ENCODE measurements at places on chromosomes 2 and 18.

DNA sequence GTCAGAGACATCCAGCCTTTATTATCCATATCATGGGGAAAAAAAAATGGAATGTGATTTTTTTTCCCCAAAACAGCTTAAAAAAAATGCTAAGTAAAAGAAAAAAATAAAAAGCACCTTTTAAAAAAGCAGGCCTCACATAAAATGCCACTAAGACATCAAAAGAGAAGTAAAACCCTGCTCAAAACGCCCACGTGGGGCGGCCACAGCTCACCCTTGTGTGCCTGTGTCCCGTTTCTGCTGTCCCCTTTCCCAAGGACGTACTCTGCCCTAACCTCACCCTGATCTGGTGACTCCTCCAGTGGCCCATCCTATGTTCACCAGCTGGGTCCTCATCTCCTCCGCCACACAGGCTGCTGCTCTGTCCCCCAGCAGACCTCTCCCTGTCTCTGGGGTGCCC, 125.4 kb downstream of the NEDD4L start:
- DNase-seq, result no peak

- no peak for DNase-seq
Measured at GRCh38 chr18:45050712-45051601, 370.3 kb downstream of the SETBP1 start.

- no peak for DNase-seq
Measured at GRCh38 chr2:74461187-74462053, 3.2 kb downstream of the WBP1 start.

DNA sequence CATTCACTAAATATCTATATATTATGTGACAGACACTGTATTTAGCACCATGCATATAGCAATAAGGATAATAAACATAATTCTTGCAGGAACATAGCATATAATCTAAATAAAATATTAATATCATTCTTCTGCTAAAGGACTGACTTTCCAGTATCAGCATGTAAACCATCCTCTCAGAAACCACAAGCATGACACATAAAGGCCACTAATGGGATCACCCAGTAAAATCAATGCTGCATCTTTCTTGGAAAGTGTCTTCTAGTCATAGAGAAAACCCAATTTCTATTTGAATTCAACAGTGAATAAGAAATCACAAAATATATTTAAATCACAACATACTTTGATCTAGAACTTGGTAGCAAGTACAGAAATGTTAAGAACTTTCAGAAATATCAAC, 5.8 kb upstream of the LRP1B start:
- DNase-seq, result no peak

- DNase-seq, result no peak
Measured at GRCh38 chr18:48678237-48679115, 139.6 kb downstream of the CTIF start.

GRCh38 chr2:25700221-25700660, 26.9 kb upstream of the DTNB start:
- no peak for DNase-seq

DNA sequence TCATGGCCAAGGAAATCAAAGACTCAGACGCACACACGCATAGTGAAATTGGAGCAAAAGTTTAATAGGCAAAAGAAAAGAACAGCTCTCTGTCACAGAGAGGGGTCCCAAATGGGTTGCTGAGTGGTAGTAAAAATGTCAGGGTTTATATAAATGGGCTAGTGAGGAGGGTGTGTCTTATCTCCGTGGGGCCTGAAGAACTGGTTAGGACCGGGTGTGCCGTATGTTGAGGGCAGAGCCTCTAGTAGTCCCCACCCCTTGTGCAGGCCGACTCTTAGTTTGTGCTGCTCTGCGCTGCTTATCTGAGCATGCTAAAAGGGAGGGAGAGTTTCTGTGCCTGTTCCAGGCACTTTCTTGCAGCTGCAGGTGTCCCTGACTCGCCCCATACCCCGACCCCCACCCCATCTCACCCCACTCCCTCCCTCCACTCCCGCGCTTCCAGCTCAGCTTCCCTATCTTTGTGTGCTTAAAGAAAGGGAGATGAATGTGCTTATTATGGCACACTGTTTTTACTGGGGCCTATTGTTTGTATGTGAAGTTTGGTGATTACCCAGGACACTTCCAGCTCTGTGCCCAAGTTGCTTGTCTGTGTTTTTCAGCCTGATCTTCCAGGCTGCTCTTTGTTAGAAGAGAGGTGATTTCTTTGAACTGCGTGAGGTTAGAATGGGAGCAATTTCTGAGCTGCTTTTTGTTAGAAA, 167.4 kb downstream of the SPAG16 start:
- DNase-seq, result no peak

DNA sequence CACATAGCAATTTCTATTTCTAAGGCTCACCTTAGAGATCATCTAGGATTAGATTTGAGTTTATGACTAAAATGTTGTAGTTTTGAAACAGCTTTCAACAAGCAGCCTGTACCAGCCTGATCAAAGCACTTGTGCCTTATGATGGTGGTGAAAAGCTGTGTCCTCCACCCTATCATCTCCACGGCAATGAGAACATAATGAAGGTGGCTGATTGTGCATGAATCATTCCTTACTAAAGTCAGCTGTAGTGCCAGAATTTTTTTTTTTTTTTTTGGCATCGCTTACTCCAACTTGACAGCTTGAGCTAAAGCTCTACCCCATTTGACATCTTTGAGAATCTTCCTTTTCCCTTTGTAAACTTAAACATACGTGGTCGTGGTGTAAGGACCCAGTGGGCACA, 86.0 kb downstream of the DCC start:
- DNase-seq, result no peak

DNA sequence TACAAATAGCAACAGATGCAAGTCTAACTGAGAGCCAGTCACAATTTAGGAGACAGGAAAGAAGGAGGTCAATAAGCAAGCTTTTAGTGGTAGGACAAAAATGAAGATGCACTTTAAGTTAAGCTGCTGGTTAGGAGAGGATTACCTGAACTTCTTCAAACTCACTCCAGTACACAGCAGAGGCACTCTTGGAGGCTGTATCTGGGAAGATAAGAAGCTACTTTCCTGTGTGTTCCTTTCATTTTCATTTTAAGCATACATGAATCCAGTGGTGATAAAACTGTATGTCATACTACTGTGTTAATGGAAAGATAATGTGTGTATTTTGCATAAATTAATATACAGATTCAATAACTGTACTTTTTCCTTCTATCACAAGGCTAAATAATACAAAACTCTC, 49.6 kb downstream of the HYCC2 start:
- DNase-seq, result no peak

DNA sequence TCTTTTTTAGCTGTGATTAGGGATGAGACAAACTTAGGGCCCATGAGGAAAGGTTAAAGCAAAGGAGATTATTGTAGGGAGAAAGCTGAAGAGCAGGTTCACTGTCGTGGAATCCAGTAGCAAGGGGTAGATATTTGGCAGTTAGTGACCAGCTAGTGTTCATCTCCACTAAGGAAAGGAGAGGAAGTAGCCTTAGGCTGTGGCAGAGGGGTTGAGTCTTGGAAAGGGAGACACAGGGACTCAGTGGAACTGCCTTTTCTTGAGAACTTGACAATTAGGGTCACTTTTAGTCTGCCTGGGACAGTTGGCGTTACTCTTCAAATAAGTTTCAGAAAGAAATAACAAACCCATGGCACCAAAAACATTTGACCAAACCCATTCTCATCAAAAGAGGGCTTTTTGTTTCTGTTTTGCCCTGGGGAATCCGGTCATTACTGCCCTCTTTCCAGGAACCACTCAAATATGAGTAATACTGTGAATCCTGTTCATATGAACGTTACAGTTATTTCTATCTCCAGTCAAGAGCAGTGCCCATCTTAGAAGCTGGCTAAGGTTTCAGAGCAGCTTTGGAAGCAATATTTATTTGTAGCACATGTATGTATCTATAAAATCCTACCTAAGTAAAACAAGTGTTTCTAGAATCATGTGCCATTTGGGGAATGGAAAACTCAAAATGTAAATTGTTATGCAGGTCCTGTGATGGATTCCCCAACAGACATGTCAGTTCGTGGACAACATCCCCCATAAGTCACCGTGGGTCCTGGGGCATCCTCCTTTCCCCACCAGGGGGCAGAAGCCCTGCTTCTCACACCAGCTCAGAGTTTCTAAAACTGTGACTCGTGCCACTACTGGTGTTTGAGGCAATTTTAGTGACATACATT, 77.3 kb upstream of the PHLPP1 start:
- DNase-seq, result peak; percentile 34

GRCh38 chr2:150903461-150903860, 358.2 kb downstream of the RBM43 start:
- DNase-seq, result no peak

- DNase-seq, result no peak
Measured at GRCh38 chr2:206230060-206230762, 44.3 kb upstream of the ZDBF2 start.

DNA sequence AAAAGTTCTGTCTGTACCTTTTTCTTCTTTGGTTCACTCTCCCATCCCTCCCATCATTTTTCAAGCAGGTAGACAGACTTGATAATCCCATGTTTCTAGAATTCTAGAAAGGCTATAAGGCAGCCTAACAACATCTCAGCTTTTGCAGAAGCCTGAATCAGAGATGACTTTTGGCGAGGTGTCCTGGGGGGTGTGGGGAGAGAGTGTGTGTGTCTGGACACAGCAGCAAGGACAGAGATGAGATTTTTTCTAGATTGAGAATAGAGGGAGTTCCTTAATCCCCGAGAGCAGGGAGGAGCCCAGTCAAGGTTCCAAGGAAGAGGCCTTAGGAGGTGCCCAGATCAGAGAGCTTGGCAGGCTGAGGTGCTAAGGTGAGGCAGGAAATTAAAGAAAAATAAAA, 22.0 kb upstream of the LAPTM4A start:
- no peak for DNase-seq

DNA sequence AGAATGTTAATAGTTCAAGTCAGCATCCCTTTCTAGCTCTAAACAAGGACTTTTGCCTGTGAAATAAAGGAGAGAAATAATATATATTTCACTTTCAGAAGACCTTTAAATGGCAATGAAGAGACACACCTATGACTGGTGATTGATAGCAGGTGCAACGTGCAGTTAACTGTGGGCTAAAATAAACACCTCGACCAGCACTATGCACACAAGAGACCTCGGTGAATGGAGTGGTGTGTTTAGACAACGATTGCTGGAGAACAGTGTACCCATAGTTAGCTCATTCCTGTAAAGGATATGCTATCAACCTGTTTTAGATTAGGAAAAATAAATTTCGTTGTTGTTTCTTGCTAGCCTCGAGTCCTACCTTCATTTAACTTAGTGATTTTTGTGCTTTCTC, 143.4 kb downstream of the NR4A2 start:
- DNase-seq, result no peak

DNA sequence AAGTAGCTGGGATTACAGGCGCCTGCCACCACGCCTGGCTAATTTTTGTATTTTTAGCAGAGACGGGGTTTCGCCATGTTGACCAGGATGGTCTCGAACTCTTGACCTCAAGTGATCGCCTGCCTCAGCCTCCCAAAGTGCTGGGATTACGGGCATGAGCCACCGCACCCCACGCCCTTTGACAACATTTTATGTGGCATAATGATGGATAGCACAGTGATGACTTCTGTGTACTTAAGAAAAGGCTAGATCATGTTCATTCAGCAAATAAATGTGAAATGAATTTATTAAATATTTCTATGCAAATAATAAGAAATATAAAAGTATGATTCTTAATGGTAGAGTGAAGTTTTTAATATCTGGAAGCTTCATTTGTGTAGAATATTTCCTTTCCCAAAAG, 2.6 kb upstream of the HTR2B start:
- DNase-seq, result no peak

DNA sequence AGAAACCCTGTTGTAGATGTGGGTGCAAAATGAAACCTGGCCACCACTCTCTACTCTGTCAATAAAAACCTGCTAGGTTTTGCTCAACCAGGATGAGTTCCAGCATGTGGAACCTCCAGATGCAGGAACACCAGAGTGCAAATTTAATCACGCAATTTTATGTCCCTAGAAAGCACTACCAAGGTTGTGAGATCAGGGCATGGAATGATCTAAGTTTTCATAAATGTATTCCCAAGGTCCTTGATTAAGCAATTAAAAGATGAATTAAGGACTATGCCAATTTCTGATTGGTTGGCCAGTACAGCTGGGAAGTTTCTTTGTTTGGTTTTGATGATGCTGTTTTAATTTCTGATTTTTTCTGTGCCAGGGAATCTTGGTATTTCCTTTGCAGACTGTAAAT, 179.2 kb downstream of the KCNS3 start:
- no peak for DNase-seq

GRCh38 chr2:105869341-105869740, 124.6 kb downstream of the NCK2 start:
- no peak for DNase-seq

DNA sequence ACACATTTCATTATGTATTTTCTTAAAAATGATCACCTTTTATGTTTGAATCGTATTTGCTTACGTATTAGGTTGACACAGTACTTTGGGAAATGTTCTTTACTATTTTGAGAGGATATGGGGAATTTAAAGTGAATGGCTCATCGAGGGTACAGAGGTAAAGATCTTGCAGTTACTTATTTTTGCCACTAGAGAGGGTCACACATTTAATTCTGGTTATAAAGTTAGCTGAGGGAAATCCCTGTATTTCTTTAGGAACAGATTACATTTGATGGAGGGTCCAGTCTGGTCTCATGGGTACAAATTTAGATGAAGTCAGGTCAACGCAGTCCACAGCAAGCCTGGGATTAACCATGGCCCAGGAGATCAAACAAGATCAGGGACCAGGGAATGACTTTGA, 24.5 kb downstream of the DYNC2LI1 start:
- no peak for DNase-seq

GRCh38 chr18:3667255-3668137, 217.5 kb downstream of the TGIF1 start:
- DNase-seq, result no peak

DNA sequence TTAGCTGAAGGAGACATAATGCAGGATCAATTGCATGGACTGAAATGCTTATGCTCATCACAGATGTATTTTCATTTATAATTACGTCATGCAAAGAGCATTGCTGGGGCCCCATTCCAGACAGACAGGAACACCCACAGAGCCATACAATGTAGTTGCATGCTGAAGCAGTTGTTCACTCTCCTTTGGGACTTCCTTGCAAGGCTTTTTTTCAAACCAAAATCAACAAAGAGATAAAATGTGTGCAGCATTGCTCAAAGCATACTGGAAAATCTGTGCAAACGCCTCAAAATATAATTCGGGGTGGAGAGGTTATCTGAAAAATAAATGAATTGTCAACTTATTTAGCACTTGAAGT, 463.2 kb downstream of the CDH2 start:
- no peak for DNase-seq

GRCh38 chr2:205139822-205140463, 542.4 kb upstream of the NRP2 start:
- DNase-seq, result no peak

Measured in GM12892 (cell line).